NCI-H2029 (cell line): ENCODE measurements at places on chromosomes 6 and 20.
A peak's percentile ranks its signal among the peaks of the same experiment; 100 is the strongest.

DNA sequence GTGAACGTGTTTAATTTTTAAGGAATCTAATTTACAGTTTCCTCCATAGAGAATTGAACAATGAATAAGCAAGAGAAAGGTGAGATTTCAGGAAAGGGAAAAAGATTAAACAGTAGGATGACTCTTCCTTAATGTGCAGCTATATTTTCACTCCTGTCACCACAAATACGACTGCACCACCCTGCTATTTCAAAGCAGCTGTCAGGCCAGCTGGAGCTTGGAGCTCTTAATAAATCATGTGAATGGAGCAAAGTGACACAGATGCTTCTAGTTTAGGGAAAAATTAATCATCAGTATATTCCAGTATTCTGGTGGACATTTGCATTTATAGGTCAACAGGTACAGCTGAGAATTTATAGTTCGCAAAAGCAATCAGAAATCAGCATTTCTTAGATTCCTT is 56.5 kb upstream of the PKIB start:
- DNase-seq: no peak

DNA sequence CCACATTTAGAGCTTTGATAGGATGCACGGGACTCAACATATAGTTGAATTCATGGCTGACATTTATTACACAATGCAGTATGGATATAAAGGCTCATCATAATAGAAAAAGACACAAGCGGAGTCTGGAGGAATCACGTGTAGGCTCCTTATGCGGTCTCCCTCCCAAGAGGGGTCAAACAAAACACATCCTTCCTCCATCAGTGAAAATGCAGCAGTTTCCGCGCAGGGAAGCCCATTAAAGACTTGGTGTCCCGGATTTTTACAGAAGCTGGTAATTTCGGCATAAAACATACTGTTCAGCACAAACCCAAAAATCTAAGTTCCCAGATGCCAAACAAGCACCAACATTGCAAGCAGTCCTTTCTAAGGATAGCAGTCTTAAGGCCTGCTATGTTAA is 1.1 kb downstream of the USP45 start:
- no peak for DNase-seq

GRCh38 chr20:17836303-17836861 is 132.2 kb downstream of the SNX5 start:
- DNase-seq: no peak

- no peak for DNase-seq
Observed at GRCh38 chr6:1403851-1404712, 14.7 kb downstream of the FOXF2 start.

- DNase-seq: no peak
Observed at GRCh38 chr6:31355583-31355948, 1.4 kb downstream of the HLA-B start.

GRCh38 chr6:116411284-116411623 is 40.5 kb downstream of the DSE start:
- DNase-seq: peak; percentile 93

GRCh38 chr6:135953818-135954217 is 102.3 kb downstream of the PDE7B start:
- DNase-seq: no peak

DNA sequence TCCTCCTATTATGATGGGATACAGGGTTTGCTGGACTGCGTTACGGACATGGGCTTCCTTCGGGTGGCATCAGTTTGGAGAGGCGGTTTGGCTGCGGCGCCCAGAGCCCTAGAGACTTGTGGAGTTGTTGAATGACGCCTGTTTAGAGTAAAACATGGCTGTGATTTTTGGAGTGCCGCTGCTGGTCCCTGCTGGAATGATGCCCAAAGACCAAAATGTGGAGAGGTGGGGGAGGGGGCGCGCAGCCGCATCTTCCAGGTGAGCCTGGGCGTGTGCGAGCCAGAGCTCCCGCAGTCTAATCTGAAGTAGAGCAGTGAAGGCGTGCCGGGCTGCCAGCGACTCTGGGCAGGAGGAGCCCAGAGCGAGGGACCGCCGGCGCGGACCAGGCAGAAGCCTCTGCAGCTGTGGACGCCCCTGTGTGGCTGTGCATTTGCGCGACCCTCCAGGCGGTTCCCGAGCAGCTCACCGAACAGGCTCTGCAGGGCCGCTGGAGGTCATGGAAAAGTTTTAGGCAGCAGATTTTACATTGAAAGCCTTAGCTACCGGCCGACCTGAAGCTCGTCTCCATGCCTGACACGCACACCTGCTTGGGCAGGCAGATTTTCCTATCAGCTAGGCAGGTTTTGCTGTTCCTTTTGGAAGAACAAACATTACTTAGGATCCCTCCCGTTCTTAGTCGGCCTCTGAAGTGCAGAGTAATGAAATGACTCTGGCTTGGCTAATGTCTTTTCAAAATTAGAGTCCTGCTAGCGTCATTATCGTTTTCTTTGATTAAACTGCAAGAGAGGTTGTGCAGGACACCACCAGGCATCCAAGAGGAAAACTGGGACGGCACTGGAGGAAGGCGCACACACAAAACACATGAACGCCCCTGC is 298.2 kb downstream of the PHACTR1 start:
- no peak for DNase-seq

- DNase-seq: no peak
Observed at GRCh38 chr6:47722194-47722593, 23.8 kb downstream of the ADGRF4 start.

DNA sequence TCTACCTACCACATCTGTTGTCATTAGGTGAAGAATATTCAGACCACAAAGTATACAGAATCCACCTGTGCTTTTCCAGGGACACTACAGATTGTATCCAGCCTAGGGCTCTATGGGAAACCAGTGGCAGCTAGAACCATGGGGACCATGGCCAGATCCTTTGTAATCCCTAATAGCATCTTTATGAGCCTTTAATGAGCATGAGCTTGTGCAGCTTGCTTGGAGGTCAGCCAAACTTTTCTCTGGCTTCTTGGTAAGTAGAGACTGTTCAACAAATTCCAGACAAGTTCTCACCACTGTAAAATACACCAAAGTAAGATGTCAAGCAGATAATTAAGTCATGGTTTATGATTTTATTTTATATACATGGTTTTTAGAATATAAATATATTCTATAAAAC is 301.6 kb upstream of the ADGRB3 start:
- DNase-seq: no peak

DNA sequence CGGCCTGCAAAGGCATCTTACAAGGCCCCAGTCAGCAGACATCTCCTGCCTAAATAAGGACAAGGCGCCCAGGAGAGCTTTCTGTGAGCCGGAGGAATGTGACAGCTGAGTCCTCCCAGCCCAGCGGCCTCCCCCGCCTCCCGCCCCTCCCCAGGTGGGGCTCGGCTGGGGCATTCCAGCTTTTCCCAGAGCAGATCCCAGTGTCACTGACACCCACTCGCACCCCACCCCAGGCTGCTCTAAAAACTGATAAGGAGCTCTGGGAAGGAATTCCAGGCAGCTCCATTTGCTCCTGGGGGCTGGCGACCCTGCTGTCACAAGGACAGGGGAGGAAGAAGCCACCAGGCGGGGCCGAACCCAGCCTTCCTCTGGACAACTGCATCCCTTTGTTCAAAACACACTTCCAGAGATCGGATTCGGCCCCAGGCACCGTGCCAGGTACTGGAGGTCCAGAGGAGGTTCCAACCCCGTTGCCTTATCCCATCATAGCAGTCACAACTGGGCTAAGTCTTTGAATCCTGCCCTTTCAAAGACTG is 49.7 kb downstream of the JPH2 start:
- no peak for DNase-seq

DNA sequence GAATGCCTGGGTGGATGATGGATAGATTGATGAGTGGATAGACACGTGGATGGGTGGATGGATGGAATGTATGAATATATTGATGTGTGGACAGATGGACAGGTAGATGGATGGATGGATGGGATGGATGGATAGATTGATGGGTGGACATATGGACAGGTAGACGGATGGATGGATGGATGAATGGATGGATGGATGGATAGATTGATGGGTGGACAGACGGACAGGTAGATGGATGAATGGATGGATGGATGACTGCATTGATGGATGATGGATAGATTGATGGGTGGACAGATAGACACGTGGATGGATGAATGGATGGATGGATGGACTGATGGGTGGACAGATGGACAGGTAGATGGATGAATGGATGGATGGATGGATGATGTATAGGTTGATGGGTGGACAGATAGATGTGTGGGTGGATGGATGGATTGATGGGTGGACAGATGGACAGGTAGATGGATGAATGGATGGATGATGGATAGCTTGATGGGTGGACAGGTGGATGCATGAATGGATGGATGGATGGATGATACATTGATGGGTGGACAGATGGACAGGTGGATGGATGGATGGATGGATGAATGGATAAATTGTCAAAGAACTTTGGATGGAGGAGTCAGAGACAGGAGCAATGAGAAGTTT is 171.4 kb upstream of the AFDN start:
- no peak for DNase-seq

DNA sequence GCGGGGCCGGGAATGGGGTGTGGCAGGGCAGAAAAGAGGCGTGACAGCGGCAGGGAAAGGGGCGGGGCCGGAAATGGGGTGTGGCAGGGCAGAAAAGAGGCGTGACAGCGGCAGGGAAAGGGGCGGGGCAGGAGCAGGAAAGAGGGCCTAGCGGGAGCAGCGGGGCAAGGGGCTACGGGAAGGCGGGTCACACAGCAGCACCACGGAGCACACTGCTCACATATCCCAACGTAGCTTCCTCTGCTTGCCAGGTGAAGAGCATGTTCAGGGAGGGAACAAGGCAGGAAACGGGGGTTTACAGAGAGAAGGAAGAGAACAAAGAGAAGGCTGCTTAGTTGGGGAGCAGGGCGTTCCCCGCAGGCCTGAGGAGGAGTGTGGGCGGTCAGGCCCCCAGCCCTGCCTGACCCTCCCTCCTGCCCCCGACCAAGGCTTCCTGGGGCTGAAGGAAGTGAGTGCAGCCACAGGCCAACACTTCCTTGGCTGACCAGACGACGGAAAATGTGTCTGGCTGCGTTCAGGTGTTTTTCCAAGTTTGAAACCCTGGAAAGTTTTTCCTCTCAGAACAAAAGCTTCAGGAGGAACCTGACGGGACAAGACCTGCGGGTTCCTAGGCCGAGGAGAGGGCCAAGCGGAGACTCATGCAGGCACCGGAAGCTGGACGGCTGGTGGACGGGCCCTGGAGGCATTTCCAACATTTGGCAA is 13.8 kb downstream of the UCKL1 start:
- DNase-seq: peak; percentile 14

- no peak for DNase-seq
Observed at GRCh38 chr6:33894438-33894837, 90.6 kb upstream of the MLN start.

- DNase-seq: no peak
Observed at GRCh38 chr20:3071266-3071609, 182 bp upstream of the OXT start.

DNA sequence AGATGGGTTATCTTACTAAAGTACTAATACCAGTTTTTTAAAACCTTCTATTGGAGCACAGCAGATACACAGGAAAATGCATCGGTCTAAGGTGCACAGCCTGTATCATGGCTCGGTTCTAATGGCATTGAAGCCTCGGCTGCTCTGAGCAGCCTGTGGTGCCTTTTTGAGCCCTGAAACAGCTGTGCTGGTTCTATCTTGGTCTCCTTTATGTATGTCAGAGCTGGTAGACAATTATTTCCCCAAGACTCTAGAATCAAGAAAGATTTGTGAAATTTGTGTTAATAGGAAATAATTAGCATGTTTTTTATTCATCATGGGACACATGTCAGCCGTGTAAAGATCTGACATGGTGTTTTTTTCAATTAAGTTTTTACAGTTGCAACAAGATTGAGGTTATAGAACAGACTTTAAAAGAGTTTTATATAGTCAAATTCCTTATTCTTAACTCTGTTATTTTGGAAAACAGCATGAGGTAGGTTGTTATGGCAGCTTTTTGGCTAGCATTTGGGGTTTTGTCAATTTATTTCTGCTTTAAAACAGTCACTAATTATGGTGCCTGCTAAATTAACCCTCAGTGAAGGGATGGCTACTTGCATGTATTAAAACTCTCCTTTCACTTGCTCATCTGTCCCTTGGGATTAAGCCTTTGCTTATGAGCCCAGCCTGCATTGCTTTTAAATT is 40.3 kb upstream of the C20orf144 start:
- no peak for DNase-seq

DNA sequence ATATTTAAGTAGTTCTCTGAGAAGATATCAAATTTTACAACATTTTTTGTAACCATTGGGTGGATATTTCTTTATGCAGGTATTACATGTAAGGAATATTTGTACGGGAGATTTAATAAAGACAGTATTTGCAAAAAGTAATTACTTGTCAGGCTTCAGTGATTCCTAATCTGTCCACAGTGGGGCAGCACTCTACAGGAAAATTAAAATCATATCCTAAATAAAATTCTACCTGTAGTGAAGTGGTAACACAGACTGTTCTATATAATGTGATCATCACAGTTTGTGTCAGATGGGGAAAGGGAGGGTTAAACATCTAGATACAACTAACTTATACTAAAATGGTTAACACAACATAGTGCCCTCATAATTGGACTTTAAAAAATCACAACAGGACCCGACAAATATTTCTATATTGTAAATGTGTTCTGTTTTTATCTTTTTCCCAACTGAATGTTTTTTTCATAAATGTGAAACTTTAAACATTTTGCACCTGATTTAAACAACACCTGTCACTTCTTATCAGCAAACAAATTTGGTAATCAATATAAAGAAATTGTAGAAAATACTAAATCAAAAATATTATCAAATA is 145.6 kb upstream of the MANEA start:
- peak; percentile 4 for DNase-seq

GRCh38 chr6:139708337-139709199 is 334.1 kb upstream of the CITED2 start:
- DNase-seq: no peak

GRCh38 chr6:89834884-89835792 is 5.5 kb downstream of the CASP8AP2 start:
- no peak for DNase-seq

DNA sequence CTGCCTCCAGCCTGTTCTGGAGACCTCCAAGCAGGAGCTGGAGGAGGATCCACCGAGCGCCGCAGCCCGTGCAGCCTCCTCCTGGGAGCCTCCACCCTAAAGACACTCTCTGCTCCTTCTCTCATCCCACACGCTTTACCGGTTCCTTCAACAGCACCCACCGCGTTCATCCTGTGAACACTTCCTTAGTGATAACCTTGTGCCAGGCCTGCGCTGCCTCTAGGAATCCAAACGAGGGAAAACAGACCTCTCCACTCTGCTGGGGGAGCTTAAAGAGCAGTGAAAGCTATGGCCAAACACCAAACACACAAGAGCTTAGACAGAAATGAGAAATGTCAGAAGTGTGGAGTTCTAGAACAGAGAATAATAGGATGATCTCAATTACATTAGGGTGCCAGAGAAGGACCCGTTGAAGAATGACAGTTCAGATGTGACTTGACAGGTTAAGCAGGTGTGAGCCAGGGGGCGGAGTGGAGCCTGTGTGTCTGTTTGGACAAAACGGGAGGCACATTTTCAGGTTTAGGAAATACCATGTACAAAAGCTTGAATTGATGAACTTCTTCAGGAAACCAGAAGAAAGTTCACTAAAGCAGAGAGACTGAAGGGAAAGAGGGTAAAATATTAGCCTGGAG is 28.5 kb upstream of the HLA-DRB5 start:
- DNase-seq: no peak

- no peak for DNase-seq
Observed at GRCh38 chr20:10558635-10559187, 115.1 kb downstream of the JAG1 start.

- peak; percentile 11 for DNase-seq
Observed at GRCh38 chr20:19964289-19965265, 52.6 kb upstream of the NAA20 start.
